ENCODE measurements at places on chromosomes 1 and 21.

- no peak for DNase-seq
Observed at GRCh38 chr1:48073798-48074530, 76.8 kb upstream of the TRABD2B start.

- no peak for DNase-seq
Observed at GRCh38 chr21:17794518-17795145, 24.5 kb downstream of the C21orf91 start.

- no peak for DNase-seq
Observed at GRCh38 chr1:160823296-160823695, 27.3 kb downstream of the LY9 start.

DNA sequence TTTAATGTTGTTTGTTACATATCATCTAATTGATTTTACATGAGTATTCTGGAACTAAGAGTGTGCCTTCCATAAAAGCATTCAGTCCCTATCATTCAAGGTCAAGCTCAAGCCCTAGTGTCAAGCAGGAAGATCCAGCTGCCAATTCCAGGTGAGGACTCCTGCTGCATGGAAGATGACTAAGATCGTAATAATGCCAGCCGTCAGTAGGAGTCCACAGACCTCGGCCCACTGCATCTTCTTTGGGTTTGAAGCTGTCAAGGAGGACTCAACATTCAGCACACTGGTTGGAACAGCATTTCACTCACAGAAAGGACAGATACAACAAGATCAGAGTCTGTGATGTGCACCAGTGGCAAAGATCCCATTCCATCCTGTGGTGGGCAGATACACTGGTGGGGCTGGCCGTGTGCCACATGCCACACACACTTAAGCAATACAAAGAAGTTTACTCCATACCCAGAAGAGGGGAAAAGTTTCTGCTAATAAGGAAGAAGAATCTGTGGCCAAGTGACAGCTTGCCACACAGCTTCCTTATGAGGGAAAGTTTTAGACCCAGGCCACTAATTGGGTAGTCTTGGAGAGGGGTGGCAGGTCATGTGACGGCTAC is 160.4 kb downstream of the PIK3R3 start:
- DNase-seq: no peak

GRCh38 chr1:235708390-235708962 is 58.9 kb upstream of the GNG4 start:
- no peak for DNase-seq

DNA sequence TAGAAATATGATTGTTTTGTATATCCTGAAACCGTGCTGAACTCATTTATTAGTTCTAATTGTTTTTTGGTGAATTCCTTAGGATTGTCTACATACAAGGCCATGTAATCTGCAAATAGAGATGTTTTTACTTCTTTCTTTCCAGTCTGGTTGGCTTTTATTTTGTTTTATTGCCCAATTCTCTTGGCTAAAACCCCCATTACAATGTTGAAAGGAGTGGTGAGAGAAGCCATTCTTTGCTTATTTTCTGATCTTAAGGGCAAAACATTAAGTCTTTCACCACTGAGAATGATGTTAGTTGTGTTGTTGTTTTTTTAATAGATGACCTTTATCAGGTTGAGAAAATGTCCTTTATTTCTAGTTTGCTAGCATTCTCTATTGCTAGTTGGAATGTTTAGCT is 157.3 kb downstream of the NTMT2 start:
- DNase-seq: no peak

GRCh38 chr21:38915546-38915945 is 109.8 kb downstream of the ETS2 start:
- no peak for DNase-seq

- no peak for DNase-seq
Observed at GRCh38 chr1:69088571-69088970, 479.2 kb upstream of the LRRC7 start.

DNA sequence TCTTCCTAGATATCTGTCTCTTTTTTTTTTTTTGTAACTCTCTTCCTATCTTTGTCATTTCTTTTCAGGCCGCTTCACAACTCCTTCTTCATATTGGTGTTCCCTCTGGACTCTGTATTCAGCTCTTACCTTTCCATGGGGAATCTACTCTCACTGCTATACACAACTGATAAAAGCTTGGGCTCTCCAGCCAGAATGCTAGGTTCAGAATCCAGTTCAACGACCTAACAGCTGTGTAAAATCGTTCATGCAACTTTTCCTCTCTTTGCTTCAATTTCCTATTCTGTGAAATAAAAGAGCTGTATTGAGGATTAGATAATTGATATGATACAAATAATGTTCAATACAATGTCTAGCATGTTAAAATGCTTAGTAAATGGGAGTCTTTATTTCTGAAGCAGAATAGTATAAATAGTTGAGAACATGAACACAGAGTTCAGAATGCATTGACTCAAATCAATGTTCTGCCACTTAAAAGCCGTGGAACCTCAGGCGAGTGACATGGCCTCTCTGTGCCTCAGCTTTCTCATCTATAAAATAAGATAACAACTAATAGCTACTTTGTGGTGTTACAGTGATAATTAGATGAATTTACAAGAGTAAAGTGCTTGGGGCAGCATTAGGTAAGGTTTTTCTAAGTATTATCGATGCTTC is 88.5 kb downstream of the DENND1B start:
- no peak for DNase-seq

DNA sequence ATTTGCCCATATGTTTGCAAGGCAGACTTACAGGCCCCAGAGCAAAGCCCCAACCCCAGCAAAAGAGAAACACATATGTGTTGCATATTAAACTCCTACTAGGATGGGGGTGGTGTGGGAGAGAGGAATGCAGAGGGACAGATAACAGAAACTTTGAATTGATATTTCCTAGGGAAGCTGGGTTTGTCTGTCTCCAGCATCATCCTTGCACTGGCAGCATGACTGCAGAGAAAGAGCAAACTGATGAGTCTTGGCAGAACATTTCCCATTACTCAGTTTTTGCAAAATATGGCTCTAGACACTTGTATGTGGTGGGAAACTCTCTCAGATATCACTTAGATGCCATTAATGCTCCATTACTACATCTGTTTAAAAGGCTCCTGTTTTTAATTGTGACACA is 43.8 kb upstream of the MARK1 start:
- no peak for DNase-seq

DNA sequence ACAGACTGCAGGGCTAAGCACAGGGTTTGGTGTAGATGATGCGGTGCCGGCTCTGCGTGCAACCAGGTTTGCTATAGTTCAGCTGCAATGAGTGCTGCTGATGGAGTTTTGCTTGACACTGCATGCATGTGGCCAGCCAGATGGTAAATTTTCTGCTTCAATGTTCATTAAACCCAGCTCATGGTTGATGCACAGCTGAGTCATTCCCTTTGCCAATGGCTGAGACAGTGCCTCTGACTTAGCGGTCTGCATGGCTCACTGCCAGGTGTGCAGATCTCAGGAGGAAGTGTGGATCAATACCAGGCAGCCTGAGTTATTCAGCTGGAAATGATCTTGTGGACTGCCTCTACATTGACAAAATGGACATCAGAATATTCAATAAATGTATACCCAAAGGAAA is 172.7 kb upstream of the ZP4 start:
- DNase-seq: no peak

GRCh38 chr1:63807046-63807445 is 33.2 kb downstream of the ROR1 start:
- no peak for DNase-seq

GRCh38 chr1:213120961-213121360 is 69.9 kb downstream of the RPS6KC1 start:
- no peak for DNase-seq

DNA sequence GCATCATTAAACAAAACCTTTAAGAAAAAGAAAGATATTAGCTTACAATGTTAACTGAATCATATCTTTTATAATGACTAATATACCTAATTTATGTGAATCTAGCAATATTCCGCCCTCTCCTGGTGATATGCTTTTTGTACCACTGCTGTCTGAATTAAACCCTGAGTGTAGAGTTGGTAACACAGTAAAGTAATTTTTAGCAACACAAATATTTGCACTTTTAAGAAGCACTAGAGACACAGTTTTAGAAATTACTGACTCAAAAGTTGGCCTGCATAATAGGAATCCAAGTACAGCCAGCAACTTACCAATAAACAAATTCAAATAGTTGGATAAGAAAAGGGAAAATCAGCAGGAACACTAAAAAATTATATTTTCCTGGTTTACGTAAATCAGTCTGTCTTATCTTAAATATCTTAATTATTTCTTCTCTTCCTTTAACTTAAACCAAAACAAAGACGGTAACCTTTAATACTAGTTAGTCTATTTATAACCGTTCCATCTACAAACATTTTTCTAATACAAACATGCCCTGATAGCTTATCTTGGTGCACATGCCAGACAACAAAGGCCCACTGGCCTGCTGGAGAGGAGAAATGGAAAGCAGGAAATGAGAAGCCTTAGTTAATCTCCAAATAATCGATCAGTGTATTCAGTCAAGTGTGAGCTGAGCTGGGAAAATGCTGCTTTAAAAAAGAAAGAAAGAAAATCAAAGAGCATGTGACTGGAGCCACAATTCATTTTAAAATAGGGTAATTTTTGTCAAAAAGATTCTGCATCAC is 246.0 kb downstream of the RERE start:
- DNase-seq: no peak

GRCh38 chr1:239735111-239735510 is 348.7 kb downstream of the CHRM3 start:
- DNase-seq: no peak

- no peak for DNase-seq
Observed at GRCh38 chr1:221565711-221566110, 176.2 kb downstream of the DUSP10 start.

- DNase-seq: no peak
Observed at GRCh38 chr1:111878091-111878490, 111.4 kb downstream of the KCND3 start.

DNA sequence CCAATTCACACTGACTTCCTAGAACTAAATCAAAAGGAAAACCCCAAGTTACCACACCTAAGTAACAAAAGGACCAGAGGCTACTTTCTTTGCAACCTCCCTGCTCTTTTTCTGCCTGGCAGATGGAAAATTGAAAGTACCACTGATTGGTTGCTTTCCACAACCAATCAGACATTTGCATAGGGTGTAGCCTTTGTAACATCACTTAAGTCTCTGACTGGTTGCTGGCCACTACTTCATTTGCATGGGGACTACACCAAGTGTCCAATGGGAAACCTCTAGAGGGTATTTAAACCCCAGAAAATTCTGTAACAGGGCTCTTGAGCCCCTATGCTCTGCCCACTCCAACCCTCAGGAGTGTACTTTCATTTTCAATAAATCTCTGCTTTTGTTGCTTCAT is 365.0 kb downstream of the LTN1 start:
- DNase-seq: no peak

DNA sequence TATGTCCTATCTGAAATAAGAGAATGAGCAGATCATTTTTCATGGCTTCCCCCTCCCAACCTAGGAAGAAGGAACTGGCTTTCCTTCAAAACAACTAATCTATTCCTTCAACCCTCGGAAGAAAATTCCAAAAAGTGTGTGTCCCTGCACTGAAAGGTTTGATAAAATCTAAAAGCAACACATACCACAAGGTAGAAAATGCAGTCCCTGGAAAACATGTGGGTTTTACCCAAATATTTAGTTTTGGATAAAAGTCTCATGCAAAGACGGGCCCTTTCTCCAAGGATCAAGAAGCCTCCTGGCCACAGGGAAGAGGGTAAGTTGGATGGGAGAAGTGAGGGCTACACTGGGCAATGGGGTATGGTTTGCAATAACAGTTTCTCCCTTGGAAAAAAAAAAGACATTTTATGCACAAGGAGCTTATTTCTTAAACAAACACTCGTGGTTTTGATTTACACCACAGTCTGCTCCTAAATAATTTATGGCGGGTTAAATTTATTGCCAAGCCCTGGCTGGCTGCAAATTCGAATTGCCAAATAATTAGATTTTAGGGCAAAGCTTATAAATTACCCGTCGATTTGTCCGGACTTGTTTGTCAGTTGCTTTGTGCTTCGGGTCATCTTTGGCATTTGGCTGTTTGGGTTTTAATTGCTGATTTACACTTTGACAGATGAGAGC is 28.9 kb downstream of the ERI3 start:
- no peak for DNase-seq

- DNase-seq: peak; percentile 84
Observed at GRCh38 chr1:45584351-45585109, 689 bp downstream of the NASP start.
